ENCODE measurements at places on chromosomes 7 and 10.

- peak; percentile 25 for DNase-seq
These were observed 57.4 kb downstream of the ADRB1 start for GRCh38 chr10:114100848-114101741.

GRCh38 chr10:131187926-131188325, 123.6 kb downstream of the TCERG1L start:
- DNase-seq: no peak

DNA sequence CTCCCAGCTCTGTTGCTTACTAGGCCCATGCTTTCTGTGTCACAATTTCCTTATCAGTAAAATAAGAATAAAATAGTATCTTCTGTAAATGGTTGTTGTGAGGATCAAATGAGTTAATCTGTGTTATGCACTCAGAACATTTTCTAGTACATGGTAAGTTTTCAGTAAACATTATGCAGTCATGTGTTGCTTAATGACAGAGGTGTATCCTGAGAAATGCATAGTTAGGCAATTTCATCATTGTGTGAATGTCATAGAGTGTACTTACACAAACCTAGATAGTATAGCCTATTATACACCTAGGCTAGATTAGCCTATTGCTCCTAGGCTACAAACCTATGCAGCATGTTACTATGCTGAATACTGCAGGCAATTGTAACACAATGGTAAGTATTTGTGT, 4.4 kb downstream of the PTTG1IP2 start:
- DNase-seq: no peak

DNA sequence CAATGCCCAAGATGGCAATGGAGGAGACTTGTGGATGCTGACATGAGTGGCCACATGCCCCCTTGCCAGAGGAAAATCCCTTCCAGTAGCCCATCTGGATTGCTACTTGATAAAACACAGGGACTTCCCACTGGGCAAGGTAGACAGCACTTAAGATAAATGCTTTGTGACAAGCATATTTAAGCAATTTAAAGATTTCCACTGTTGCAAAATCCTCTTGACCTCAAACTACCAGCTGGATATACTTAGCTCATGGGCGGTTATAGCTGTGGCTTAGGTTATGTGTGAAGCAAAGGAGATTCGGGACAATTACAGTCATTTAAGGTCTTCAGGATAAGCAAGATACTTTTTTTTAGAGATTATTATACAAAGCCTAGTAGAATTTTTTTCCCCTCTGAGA, 238.1 kb downstream of the BMPER start:
- DNase-seq: no peak

DNA sequence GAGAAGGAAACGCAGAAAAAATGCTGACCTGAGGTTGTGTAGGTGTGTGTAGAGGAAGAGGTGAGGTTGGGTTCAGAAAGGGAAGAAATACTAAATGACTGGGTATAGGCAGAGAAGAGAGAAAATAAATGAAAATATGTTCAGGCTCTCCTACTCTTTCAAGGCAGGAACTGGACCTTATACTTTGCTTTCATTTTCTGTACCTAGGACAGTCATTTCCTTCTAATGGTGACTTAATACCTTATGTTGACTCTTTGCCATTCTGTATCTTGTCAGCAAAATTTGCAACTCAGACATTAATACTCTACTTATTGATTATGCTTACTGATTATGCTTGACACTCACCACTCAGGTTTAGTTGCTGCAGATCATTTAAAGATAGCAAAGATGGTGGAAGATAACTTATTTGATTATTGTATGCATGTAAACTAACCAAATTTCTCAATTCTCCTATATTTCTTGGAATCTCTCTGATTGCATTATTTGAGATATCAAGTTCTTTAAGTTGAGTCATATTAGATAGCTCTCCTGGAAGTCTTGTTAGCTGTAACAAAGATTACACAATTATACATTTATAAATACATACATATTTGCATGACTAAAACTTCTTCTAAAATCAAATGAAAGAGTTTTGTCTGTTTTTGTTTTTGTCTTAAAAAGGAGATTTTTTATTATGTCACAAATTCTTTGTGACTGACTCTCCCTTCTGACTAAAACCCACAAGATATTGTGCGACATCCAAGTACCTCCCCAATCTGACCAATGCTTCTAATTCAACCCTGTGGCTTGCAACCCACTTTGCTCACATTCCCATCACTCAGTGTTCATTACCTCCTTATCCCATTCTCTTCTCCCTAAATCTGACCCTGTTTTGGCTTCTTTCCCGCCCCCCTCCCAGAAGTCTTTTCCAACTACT, 20.0 kb downstream of the LRRD1 start:
- DNase-seq: peak; percentile 88

DNA sequence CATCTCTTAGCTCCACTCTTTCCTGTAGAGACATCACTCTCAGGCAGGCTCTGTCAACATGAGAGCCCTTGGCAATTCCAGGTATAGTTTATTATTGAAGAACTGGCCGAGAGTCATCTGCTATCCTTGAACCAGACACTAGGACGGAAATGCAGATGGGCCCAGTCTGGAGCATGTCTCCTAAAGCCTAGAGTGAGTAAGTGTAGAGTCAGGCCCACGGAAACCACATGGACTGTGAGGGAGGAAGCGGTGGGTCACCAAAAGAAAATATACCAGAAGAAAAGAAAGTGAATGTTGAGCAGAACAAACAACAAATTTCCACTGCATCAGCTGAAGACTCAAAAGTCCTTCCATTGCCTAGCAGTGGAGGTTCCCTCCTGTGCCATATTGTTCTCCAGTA, 15.7 kb upstream of the RELN start:
- peak; percentile 34 for DNase-seq

GRCh38 chr7:115631782-115632181, 398.8 kb downstream of the TFEC start:
- DNase-seq: peak; percentile 5

DNA sequence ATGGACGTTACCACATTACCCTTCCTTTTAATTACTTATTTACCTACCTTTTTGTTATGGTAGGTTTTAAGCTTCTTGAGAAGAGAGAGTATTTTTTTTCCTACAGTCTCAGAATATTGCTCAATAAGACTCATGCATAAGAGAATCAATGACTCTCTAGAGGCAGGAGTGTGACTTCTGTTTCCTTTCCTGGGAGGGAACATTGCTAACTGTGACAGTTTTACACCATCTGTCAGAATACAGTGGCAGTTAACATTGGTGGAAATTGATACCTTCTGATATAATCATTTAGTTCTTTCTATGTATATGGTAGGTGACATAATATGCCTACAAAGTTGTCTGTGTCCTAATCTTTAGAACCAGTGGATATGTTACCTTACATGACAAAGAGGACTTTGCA, 348.7 kb upstream of the POT1 start:
- DNase-seq: no peak

DNA sequence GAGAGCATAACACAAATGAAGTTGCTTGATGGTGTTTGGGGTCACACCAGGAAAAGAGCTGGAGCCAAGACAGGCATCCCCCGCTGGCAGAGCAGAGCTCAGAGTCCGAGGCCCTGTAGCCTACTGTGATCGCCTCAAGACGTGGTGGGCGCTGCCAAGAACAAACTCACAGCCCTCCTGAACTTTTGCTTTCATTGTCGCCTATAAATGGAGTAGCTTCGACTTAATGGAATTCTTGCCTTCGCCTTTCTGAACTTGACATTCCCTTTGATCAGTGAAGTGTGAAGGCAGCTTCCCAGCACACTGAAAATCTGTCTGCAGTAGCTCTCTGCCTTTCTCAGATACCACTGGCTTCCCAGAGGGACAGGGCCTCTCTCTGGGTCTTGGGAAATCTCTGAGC, 21.3 kb downstream of the CPXM2 start:
- DNase-seq: no peak

- no peak for DNase-seq
These were observed 75.1 kb upstream of the GNA12 start for GRCh38 chr7:2919256-2919655.

Measured in fibroblast of skin of back (primary cell).